Activated CD4-positive, alpha-beta T cell treated with anti-CD3 and anti-CD28 coated beads for 36 hours (primary cell): ENCODE measurements at places on chromosomes 6 and 20.

- DNase-seq = no peak
These were observed 63.5 kb downstream of the EZR start for GRCh38 chr6:158755636-158756035.

- no peak for DNase-seq
These were observed 78.4 kb downstream of the ADTRP start for GRCh38 chr6:11700118-11700718.

DNA sequence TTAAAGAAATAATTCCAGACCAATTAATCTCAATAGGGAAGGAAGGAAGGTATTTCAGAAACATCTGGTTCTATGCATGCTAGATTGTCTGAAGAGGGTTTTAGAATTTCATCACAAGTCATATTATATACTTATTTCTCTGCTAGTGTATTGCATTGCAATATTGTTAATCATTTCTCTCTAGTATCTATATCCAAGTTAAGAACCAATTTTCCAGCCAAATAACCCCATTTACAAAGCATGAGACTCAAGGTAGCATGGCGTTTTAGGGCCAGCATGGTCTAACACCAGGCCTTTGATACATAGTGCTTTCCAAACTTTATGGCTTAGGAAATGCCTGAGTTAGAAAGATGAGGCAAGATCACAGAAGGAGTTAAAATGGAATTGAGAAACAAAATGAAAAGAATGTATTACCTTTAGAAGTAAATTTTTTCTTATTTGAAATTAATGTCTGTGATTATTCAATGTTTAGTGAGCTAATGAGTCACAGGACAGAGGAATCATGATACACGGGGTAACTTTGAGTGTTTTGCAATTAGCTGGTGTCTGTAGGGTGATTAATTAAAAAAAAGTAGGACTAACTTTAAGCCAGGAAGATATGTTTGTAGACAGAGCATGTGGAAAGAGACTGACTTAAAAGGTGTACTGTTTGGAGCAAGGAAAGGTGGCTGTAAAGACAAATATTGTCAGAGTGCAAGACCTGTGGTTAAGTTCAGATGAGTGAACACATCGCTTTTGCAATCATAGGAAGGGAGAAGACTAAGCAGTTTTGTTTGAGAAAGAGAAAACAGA lies 1006.2 kb upstream of the CITED2 start:
- no peak for DNase-seq

DNA sequence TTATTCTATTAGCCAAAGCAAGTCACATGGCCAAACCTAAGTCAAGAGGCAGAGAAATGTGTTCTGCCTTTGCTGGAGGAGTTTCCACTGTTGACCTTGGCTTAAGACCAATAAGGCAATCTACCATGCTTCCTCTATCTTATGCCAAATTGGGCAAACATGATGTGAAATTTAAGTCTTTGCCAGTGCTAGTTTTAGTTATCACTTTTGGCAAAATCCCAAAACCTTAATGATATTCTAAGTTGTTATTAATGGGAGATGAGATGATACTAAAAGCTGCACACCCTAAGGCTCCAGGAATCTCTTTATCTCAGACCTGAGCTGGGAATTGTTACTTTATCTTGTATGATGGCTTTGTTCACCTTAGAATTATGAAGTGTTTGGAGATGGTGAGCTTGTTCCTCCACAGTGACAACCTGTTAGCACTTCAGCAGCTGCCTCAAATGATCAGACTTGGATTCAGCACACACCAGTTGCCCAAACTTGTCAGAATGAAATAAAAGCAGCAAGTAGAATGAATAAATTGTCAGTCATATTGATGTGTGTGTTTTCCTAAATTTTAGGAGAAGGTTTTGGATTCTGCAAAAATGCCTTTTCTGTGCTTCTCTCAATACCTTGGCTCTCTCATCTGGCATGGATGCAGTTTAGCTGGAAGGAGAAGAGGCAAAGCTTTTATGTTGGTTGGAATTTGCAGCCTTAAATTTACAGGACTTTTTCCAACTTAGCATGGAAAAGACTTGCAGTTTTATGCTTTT lies 49.3 kb downstream of the RIN2 start:
- no peak for DNase-seq

DNA sequence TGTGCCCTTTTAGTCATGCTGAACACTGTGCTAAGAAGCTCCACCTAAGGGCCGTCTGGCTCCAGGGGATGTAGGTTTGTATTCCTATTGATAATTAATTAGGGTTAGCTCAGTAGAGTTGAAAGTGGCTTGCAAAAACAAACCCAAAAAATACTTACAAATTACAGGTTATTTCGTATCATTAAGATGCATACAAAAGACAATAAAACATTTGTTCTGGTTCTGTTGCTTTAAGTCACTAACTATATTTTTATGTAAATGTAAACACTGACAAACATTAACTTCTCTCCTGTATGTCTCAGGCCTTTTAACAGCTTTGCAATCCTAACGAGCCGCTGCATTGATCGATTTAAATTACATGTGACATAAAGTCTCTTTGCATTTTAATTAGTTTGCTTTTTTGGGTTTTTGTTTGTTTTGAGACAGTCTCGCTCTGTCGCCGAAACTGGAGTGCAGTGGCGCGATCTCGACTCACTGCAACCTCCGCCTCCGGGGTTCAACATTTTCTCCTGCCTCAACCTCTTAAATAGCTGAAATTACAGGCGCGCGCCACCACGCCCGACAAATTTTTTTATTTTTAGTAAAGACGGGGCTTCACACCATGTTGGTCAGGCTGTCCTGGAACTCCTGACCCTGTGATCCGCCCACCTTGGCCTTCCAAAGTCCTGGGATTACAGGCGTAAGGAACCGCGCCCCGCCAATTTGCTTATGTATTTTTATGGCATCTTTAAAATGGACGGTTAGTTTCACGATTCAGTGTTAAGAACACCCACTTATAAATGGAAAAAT lies 110.9 kb downstream of the HFE start:
- DNase-seq = peak; percentile 75

- DNase-seq = peak; percentile 66
These were observed 58.4 kb downstream of the GJA10 start for GRCh38 chr6:89952686-89953085.

GRCh38 chr6:136763255-136763654 lies 29.0 kb downstream of the MAP3K5 start:
- no peak for DNase-seq

- DNase-seq = no peak
These were observed 27.9 kb upstream of the CCR6 start for GRCh38 chr6:167094820-167095637.

DNA sequence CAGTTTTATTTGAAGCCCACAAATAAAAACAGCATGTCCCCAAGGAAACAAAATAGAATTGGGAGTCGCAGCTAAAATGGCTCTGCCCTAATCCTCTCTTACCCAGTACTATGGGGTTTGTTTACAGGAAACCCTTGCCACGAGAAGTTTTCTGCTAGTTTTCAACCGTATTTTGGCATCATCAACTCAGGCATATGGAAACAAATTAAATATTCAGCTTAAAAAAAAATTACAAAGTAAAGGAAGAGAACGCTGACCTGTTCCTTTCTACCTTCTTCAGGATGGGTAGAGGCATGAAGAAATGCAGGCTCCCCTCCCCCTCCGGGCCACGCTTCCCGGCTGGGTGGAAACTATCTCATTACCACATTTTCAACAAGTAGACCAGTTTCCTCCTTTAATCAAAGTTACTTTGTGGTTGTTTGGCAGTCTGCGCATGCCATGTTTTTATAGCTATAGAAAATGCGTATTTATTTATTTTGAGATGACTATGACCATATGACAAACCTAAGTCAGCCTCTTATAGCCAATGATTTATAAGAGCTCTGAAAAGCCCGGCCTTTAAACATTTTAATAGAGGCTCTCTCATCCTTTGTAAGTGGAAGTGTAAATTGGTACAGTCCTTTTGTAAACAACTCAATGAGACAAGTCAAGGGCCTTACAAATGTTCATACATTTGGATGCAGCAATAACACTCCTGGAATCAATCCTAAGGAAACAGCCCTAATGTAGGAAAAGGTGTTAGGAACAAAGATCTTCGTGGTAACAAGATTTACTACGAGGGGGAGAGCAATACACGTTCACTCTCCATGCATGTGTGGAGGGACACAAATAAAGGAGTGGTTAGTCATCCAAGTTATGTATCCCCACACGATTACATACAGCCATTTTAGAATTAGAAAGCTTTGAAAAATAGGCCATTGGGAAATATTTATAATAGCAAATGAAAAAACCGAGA lies 16.1 kb upstream of the ZNF217 start:
- DNase-seq = peak; percentile 87

GRCh38 chr6:3584606-3585005 lies 127.8 kb upstream of the SLC22A23 start:
- DNase-seq = no peak

DNA sequence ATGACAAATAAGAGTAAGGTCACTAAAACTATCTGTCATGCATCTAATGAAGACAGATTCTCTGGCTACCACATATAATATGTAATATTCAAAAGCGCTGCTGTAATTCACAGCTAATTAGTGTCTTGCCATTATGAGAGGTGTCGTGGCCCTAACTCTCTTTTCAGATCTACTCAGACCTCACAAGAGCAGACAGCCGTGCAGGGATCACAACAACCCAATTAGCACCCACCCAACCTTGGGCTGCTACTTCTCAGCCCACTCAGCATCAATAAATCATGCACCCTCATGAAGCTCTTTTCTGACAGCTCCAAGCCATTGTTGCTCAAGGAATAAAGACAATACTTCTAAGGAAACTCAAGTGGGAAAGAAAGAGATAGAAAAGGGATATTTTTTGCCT lies 61.5 kb downstream of the FRK start:
- DNase-seq = no peak

DNA sequence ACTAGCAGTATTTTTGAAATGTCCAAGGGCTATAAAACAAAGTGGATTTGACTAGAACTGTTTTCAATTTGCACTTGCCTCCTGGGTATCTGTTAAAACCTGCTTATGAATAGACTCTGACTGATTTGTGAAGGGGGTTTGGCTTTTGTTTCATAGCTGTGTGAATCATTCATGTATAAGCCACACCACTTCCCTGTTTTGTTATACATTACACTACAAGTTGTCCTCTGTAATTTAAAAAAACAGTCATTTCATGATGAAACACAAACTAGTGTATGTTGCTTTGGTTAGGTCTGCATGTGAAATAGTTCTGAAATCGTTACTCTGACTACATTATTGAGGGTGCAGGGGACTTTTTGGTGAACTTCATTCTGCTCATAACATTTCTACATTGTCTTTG lies 121.7 kb downstream of the NKAIN2 start:
- no peak for DNase-seq

GRCh38 chr20:13687815-13688214 lies 49.1 kb upstream of the TASP1 start:
- no peak for DNase-seq

GRCh38 chr6:98036344-98036923 lies 753.4 kb upstream of the MMS22L start:
- DNase-seq = no peak

- DNase-seq = no peak
These were observed 173.6 kb upstream of the CNR1 start for GRCh38 chr6:88339761-88340160.

DNA sequence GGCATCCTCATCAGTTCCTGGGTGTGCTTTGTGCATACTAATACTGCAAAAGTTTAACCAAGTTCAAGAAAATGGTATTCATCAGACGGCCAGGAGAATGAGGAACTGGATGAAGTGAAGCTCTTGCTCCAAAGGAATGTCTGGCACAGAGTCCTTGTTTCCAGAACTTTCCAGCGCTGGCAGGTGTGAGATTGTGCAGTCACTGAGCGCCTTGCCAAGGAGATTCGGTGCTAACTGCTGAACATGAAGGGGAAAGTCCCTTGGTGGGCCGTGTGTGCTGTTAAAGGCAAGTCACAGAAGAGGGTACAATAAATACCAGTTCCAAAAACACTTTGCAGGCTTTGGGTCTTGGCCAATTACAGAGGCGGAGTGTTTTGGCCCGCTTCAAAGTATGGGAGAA lies 262.3 kb upstream of the SOX4 start:
- DNase-seq = no peak

- no peak for DNase-seq
These were observed 13.4 kb upstream of the COL12A1 start for GRCh38 chr6:75219263-75219662.

- no peak for DNase-seq
These were observed 590.9 kb upstream of the NRSN1 start for GRCh38 chr6:23535101-23535500.

- peak; percentile 92 for DNase-seq
These were observed at the start of gene CLIC1 for GRCh38 chr6:31736021-31736767. TSS of gene CLIC1 (minus strand) at chr6:31736530. CDS start at chr6:31736300, 230 bp downstream.
